ENCODE measurements at places on chromosomes 12 and 14.

- H3K36me3 ChIP-seq, result no peaks in the 10 kb centered on the region
- H3K4me3 ChIP-seq, result no peak overlapping the region
- peak overlapping the region; percentile 44 for H3K27ac ChIP-seq
- peaks cover 68% of the 10 kb centered on the region for H3K4me1 ChIP-seq
- no peaks in the 10 kb centered on the region for H3K27me3 ChIP-seq
Observed at GRCh38 chr12:45720069-45720468, 9.4 kb upstream of the ARID2 start.

- H3K4me1 ChIP-seq, result no peaks in the 10 kb centered on the region
- H3K36me3 ChIP-seq, result no peaks in the 10 kb centered on the region
- no peak for DNase-seq
- H3K4me3 ChIP-seq, result no peak within 1 kb of the TSS
- peaks cover 5% of the 10 kb centered on the region for H3K27me3 ChIP-seq
Observed at GRCh38 chr14:20223410-20223809, at the start of gene OR11H6. OR11H6 (plus strand) TSS chr14:20223710; CDS start chr14:20223710, 0 bp downstream.

- no peak overlapping the region for H3K27ac ChIP-seq
- peaks cover 16% of the 10 kb centered on the region for H3K4me1 ChIP-seq
- no peaks in the 10 kb centered on the region for H3K27me3 ChIP-seq
- DNase-seq, result no peak
- H3K4me3 ChIP-seq, result no peak overlapping the region
Observed at GRCh38 chr14:100419856-100420255, 96.7 kb downstream of the SLC25A47 start.

DNA sequence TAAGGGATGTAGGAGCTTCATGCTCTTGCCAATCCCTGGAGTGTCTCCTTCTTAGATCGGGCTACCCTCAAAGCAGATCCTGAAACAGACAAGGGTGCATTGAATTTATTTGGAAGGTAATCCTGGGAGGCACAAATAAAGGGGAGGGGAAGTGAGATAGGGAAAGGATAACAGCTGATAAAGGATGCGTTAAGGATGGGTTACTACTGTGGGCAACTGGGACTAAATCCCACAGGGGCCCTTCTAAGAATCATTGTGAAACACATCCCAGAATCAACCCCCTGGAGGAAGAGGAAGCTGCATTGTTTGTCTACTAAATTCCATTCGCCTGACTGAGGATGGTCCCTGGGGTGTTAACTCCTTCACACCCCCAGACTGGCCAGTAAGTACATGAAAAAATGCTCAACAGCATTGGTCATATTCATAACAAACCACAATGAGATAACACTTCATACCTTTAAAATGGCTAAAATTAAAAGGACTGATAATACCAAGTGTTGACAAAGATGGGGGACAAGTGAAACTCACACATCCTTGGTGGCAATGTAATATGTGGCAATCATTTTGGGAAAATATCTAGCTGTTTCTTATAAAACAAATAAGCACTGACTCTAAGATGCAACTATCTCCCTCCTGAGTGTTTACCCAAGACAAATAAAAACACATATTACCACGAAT is 37.0 kb upstream of the CMKLR1 start:
- DNase-seq, result no peak
- H3K4me3 ChIP-seq, result no peak overlapping the region
- H3K27ac ChIP-seq, result no peak overlapping the region
- H3K36me3 ChIP-seq, result no peaks in the 10 kb centered on the region

- peak overlapping the region; percentile 59 for H3K27ac ChIP-seq
Observed at GRCh38 chr12:96392397-96392796, 7.8 kb downstream of the CDK17 start.

- H3K27ac ChIP-seq, result no peak overlapping the region
- no peaks in the 10 kb centered on the region for H3K36me3 ChIP-seq
- no peaks in the 10 kb centered on the region for H3K4me1 ChIP-seq
- H3K27me3 ChIP-seq, result no peaks in the 10 kb centered on the region
- DNase-seq, result no peak
- H3K4me3 ChIP-seq, result no peak overlapping the region
Observed at GRCh38 chr14:90575336-90575735, 178.5 kb downstream of the CALM1 start.

DNA sequence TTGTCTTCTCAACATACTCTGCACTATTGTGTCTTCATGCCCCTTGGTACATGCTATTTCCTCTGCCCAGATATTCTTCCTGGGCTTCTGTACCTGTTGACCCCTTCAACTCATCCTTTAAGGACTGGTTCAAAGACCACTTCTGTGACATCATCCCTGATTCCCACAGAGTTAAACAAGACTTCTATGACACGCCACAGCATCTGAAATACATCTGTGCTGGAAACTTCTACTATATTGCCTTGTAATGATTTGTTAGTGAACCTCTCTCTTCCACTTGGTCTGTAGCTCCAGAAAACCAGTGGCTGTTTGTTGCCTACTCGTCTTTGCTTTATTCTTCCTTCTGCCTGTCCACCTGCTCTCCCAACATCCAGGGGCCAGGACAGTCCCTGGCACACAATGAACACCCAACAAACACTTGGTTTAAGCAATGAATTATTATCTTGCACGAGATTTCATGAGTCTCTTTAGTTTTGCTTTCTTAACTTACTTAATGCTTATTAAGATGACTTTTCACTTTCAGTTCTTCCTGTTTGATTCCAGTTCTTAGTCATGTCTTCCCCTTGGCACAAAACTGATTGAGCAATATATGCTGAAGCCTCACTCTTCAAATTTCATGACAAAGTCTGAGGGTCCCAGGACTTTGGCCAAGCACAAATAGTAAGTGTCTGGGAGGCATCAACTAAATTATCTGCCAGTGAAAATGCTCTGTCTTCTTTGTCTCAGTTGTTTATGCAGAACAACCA is 485.9 kb downstream of the APAF1 start:
- H3K36me3 ChIP-seq, result no peaks in the 10 kb centered on the region
- H3K4me1 ChIP-seq, result no peaks in the 10 kb centered on the region
- H3K27ac ChIP-seq, result no peak overlapping the region
- no peak overlapping the region for H3K4me3 ChIP-seq
- no peak for DNase-seq

DNA sequence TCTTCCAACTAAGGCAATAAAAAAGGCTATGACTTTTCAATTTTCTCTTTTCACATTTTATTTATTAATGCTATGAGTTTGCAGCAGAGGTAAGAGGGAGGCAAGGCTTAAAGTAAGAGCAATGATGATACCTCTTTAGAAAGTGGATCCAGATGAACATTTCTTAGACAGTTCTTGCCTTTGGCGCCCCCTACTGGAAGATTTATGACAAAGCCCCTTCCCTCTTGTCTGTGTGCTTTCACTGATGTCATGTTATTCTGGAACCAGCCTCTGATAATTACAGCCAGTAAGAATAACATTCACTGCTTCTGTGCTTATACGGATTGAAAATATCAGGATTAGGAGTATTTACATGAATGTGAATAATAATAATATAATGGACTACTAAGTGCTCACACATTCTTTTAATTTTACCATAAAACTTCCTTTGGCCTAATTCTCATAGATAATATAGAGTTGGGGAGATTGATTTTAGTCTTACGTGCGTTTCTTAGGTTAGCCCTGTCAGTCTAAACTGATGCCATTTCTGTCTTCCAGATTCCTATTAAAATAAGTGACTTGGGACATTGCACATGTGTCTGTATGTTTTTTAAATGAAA is 1929.9 kb upstream of the SEL1L start:
- no peaks in the 10 kb centered on the region for H3K27me3 ChIP-seq
- no peak for DNase-seq
- H3K4me3 ChIP-seq, result no peak overlapping the region
- H3K36me3 ChIP-seq, result no peaks in the 10 kb centered on the region
- H3K4me1 ChIP-seq, result no peaks in the 10 kb centered on the region
- no peak overlapping the region for H3K27ac ChIP-seq

DNA sequence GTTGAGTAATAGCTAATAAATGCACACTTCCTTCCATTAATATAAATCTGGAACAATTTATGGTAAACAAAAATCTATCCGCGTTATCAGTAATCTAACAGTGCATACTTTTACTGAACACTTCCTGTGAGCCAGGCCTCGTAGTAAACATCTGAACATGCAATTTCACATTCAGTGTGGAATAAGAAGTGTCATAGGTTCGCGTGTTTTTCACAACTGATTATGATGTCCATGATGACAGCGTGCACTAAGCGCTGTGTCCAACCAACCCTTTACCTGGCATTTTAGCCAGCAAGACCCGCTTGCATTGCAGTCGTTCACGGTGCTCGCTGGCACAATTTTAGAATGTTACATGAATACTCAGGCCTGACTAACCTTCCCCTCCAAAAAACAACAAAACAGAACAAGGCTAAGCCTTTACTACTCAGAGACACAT is 2.1 kb downstream of the PNMA1 start:
- no peaks in the 10 kb centered on the region for H3K27me3 ChIP-seq
- H3K4me3 ChIP-seq, result peak overlapping the region; percentile 90

- peaks cover 4% of the 10 kb centered on the region for H3K27me3 ChIP-seq
- no peak overlapping the region for H3K27ac ChIP-seq
- no peak for DNase-seq
- H3K4me1 ChIP-seq, result no peaks in the 10 kb centered on the region
Observed at GRCh38 chr12:102652645-102653313, 172.4 kb upstream of the IGF1 start.

GRCh38 chr12:22172501-22172900 is 126.5 kb downstream of the CMAS start:
- no peak overlapping the region for H3K27ac ChIP-seq
- no peak overlapping the region for H3K4me3 ChIP-seq
- DNase-seq, result no peak
- no peaks in the 10 kb centered on the region for H3K4me1 ChIP-seq

DNA sequence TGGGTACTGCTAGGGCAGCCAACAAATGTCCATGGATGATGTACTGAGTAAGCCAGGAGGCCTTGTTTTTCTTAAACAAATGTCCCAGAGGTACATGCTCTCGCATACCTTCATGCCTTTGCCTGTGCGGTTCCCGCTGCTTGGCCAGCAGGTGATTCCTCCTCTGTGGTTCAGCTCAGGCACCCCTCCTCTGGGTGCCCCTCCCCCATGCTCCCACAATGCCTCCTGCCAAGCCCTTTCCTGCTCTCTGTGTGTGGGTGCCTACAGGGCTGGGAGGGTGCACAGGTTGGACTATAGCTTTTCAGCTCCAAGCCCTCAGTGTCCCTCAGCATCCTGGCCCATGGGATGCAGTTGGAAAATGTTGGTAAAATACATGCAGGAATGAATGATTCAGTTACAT is 23.5 kb downstream of the ASB2 start:
- peaks cover 45% of the 10 kb centered on the region for H3K4me1 ChIP-seq
- peak overlapping the region; percentile 95 for H3K4me3 ChIP-seq
- H3K27me3 ChIP-seq, result no peaks in the 10 kb centered on the region

DNA sequence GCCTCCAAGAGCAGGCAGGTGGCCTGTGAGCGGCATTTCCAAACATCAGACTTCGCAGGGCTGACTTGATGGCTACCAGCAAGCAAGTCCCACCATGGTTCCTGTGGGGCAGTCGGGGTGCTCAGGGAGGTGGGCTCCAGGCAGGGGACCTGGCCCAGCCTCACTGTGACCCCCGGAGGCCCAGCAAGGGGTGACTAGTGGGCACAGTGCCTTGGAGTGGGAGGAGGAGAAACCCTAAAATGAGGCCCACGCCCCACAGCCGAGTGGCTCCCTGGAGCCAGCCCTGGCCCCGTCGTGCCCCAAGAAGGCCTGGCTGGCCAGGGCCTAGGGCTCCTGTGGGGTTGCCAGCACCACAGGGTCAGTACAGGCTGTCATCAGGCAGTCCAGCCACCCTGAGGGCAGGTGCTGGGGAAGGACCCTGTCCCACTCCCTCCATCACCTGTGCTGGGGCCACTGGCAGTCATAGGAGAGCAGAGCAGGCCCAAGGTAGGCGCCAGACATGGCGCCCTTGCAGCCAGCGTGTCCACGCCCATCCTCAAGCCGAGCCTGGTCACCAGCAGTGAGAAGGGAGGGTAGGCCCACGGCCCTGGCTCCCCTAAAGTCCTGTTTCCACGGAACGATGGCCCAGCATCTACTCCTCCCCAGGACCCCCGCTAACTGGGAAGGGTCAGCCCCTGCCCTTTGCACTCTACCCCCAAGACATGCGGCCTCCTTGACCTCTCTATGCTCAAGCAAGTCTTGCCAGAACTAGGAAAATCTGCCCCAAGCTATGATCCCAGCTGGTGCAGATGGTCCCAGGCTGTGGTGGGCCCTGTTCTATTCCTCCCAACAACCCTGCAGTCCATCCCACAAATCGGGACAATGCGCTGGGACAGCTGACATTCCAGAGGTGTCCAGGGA is 144.2 kb upstream of the C14orf180 start:
- no peaks in the 10 kb centered on the region for H3K4me1 ChIP-seq
- no peak overlapping the region for H3K27ac ChIP-seq
- DNase-seq, result no peak

- H3K27me3 ChIP-seq, result no peaks in the 10 kb centered on the region
- H3K27ac ChIP-seq, result peak overlapping the region; percentile 100
- peaks cover 56% of the 10 kb centered on the region for H3K36me3 ChIP-seq
- peak overlapping the region; percentile 100 for H3K4me3 ChIP-seq
- H3K4me1 ChIP-seq, result peaks cover 48% of the 10 kb centered on the region
- no peak for DNase-seq
Observed at GRCh38 chr12:6450869-6451347, 934 bp upstream of the TAPBPL start.

- no peak for DNase-seq
- H3K36me3 ChIP-seq, result no peaks in the 10 kb centered on the region
- no peak overlapping the region for H3K27ac ChIP-seq
- no peaks in the 10 kb centered on the region for H3K27me3 ChIP-seq
Observed at GRCh38 chr12:75177997-75178396, 31.6 kb downstream of the KCNC2 start.

DNA sequence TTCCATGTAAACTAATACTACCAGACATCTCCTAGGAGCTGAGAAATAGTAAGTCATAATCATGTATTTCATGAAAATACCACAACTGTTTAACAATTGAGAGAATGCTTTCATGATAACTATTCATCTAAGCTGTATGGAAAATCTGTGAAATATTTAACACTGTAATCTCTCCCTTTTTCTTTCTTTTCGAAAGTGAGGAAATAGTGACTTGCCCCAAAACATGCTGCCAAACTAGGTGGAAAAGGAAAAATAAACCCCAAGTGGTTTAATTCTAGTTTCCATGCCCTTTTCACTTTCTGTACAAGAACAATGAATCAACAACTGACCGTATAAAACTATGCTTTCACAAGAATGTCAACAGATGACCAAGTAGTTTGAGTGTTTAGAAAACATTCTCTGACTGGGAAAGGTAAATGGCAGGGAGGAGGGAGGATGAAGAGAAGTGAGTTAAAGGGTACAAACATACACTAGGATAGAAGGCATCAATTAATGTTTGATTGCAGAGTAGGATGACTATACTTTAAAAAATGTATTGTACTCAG is 147.5 kb upstream of the AVPR1A start:
- H3K27me3 ChIP-seq, result no peaks in the 10 kb centered on the region
- no peaks in the 10 kb centered on the region for H3K36me3 ChIP-seq
- no peak overlapping the region for H3K27ac ChIP-seq

- H3K36me3 ChIP-seq, result no peaks in the 10 kb centered on the region
- no peaks in the 10 kb centered on the region for H3K4me1 ChIP-seq
- no peak for DNase-seq
- H3K27ac ChIP-seq, result no peak overlapping the region
- H3K27me3 ChIP-seq, result peaks cover 64% of the 10 kb centered on the region
- no peak overlapping the region for H3K4me3 ChIP-seq
Observed at GRCh38 chr12:7581625-7582024, 78.0 kb upstream of the CD163 start.
